AG08396 (cell line): ENCODE measurements at places on chromosomes 4 and X.

GRCh38 chr4:163606896-163607691 is 112.6 kb downstream of the TMA16 start:
- DNase-seq: no peak

GRCh38 chr4:173294444-173294843 is 39.7 kb downstream of the HMGB2 start:
- no peak for DNase-seq

DNA sequence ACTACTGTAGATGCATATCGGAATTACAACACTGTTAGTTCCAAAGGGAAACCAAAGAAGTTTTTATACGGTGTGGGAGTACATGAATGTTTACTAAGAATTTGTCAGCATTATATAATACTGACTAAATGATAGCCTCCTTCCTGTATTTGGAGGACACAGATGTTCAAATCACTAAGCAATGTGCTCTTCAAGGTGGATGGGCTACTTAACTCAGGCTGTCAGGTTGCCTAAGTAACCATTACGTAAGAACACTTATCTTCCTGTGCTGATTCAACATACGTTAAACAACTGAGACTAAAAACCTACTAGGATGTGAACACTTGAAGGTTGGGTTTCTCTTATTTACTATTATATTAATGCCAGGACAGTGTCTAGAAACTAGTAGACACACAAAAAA is 81.9 kb upstream of the HPGD start:
- no peak for DNase-seq

DNA sequence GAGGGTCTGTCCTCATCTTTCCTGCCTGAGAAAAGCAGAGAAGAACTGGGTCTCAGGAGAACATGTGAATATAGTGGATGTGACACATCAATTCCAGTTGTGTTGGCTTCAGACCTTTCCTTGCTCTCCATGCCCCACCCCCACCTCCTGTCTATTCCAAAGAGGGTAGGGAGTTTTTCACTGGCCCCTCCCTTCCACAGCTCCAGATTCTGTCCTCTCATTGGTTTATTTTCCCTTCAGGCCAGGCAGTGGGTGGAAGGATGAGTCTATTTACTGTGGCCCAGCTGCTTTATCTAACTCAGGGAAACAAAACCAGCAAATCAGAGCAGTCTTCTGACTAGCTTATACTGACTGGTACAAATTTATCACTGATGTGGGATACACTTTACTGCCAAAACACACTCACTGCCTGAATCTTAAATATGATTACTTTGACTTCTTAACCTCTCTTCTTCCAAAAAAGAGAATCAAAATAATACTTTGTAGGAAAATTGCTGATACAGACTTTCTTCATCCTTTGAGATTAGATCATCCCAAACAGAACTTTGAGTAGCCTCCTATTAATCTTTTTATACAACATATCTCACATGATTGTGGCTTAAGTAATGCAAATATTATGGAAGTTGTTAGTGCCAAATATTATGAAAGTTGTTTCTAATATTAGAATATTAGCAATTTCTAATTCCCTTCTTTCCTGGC is 221.2 kb downstream of the MID1 start:
- no peak for DNase-seq

DNA sequence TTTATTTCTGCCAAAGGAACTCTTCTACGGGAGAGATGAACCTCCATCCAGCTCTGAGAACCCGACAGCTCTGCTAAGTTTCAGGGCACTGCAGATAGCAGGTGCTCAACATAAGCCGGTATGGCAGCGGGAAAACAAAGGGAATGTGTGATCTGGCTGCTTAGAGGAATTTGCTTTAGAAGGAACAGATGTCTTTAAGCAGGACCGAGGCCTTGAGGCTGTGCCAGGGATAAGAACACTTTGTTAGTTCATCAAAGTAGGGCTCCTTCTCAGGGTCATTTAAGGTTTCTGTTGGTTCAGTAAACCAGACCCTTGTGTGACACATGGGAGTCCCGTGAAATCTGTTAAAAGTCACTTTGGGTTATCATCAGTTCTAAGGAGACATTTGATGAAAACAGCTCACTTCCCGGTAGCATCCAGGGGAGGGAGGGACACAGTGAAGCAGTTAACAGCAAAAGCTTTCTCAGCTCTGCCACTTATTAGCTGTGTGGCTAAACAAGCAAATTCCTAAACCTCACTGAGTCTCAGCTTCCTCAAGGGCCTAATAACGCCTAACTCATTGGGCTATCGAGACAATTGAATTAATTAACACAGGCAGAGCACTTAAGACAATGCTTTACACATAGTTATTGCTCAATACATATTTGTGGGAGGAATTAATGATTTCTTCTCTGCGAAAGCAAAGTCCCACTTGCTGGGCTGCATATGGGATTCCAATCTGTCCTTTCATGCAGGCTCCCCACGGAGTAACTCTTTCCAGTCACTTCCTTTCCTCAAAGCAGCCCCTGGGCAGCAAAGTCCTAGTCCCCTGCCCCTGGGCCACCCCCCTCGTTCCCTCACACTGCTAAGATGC is 2.9 kb upstream of the FTSJ1 start:
- DNase-seq: no peak

DNA sequence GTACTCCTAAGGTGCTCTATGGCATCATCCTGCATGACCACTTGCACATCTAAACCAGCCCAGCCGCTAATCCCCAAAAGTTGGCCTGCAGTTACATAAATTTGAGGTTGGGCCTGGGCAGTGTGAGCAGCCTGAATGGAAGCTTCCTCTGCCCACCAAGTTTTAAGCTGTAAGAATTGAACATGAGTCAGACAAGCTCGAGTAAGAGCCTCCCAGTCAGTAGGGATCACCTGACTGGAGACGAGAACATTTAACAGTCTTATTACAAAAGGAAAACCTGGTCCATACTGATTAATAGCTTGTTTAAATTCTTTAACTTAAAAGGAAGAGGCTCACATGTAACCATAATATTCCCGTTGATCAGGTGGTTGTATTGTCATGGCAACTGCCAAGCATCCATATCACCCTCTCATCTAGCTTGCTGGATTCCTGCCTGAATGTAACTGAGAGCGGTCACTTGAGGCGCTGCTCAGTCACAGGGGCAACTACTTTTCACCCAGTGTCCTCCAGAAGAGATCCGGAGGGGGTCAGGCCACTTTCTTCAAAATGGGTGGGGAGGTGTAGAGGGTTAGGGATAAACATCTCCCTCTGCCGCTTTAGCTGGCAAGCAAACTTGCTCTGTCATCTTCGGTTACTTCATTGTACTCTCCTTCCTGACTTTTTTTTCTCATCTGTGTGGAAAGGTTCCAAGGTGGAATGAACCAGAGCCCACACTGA is 56.6 kb upstream of the WDR1 start:
- no peak for DNase-seq

GRCh38 chr4:167555338-167556022 is 321.2 kb upstream of the SPOCK3 start:
- no peak for DNase-seq

GRCh38 chrX:13742397-13743176 is 8.0 kb downstream of the OFD1 start:
- no peak for DNase-seq

GRCh38 chr4:80225595-80225994 is 28.3 kb downstream of the PRDM8 start:
- no peak for DNase-seq

GRCh38 chrX:46637938-46638337 is 64.4 kb downstream of the CHST7 start:
- peak; percentile 9 for DNase-seq

DNA sequence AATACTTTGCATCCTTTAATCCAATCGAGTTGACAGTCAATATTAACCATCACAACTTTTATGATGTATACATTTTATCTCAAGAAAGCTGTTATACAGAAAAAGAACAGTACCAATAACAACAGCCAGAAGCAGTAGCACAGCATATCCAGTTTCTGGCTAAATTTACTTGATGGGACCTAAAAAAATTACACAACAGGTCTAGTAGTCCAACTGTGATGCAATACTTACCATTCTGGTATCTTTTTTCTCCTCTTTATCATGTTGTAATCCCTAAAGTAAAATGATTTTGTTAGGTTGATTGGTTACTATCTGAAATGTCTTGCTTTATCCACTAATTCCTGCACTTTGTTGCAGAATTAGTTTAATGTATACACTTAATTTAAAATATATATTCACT is 1150.6 kb downstream of the FAT4 start:
- no peak for DNase-seq

GRCh38 chr4:144547678-144548298 is 98.2 kb upstream of the HHIP start:
- no peak for DNase-seq

DNA sequence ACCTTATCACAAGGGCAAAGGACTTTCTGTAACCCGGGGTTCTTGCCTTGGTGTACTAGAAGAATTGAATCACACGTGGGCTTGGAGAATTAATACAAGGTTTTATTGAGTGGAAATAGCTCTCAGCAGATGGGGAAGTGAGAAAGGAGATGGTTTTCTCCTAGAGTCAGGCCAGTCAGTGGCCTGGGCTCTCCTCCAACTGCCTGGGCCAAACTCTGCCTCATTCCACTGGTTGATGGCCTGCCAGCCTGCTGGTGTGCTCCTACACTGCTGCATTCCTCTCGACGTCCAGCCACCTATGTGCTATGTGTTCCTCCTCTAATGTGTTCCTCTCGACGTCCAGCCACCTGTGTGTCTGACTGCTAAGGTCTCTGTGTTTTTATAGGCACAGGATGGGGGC is 35.3 kb upstream of the SPIN2A start:
- no peak for DNase-seq

- no peak for DNase-seq
These were observed 20.7 kb upstream of the GRXCR1 start for GRCh38 chr4:42871671-42872290.

DNA sequence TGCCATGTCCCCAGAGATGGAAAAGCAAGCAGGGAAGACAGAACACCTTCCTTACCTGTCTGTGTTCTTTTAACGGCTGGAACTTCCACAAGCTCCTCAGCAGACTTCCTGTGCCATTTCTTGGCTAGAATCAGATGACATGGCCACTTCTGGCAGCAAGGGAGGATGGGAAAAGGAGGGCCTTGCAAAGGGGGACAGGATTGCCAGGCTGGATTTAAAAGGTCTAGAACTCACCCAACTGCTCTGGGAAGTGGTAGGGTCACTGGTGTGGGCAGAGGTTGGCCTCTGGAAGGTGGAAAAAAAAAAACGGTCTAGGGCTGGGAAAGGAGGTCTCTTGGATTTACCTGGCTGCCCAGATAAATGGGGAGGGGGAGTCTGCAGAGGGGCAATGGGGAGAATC is 1.6 kb upstream of the USP11 start:
- DNase-seq: no peak

DNA sequence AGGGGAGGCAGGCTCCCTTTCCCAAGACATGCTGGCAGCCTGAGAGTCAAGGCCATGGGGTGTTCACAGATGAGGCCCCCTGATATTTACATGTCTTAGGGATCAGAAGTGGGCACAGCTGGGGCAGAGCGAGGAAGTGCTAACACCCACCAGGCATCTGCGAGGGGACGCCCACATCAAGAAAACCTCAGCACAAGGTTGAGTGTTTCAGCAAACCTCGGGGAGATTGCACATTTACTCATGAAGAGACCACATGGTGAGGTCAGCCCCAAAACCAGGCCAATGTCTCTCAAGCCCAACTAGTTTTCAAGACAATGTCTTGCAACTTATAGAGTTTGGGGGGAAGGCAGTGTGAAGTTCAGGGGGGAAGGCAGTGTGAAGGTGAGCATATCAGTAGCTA is 55.2 kb downstream of the CLNK start:
- no peak for DNase-seq

DNA sequence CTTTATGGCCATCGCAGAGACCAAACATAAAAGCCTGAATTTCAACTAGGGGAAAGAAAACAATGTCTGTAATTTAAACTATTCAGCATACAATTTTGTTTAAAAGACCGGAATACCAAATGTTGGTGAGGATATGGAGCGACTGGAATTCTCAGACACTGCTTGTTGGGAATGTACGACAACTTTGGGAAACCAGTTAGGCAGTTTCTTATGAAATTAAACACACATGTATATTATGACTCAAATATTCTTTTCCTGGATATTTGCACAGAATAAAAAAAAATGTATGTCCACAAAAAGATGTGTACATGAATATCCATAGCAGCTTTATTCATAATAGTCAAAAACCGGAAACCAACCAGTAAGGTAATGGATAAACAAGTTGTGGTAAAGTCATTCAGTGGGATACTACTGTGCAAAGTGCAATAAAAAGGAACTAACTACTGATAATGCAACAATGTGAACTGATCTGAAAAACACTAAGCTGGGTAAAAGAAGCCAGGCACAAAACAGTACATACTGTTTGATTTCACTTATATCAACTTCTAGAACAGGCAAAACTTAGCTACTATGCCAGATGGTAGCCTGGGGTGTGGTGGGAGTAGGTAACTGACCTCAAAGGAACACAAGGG is 152.7 kb upstream of the FTHL17 start:
- DNase-seq: no peak

DNA sequence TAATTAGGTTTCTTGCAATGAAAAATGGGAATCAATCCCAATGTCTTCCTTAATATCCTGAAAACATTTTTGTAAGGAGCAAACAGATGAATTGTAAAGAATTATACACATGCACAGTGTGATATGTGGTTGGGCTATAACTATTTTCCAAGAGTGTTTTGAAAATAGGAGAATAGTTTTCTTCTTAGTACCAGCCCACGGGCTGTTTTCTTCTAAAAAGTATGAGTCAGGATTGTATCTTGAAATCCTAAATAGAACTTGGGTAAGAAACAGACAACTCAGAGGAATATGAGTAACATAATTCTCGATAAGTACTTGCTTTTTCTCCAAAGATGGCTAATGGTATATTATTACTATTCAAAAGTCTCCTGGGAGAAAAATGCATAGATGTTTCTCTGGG is 136.7 kb downstream of the MAGEC2 start:
- no peak for DNase-seq

- DNase-seq: no peak
These were observed 990.2 kb downstream of the STPG2 start for GRCh38 chr4:97153042-97153441.

DNA sequence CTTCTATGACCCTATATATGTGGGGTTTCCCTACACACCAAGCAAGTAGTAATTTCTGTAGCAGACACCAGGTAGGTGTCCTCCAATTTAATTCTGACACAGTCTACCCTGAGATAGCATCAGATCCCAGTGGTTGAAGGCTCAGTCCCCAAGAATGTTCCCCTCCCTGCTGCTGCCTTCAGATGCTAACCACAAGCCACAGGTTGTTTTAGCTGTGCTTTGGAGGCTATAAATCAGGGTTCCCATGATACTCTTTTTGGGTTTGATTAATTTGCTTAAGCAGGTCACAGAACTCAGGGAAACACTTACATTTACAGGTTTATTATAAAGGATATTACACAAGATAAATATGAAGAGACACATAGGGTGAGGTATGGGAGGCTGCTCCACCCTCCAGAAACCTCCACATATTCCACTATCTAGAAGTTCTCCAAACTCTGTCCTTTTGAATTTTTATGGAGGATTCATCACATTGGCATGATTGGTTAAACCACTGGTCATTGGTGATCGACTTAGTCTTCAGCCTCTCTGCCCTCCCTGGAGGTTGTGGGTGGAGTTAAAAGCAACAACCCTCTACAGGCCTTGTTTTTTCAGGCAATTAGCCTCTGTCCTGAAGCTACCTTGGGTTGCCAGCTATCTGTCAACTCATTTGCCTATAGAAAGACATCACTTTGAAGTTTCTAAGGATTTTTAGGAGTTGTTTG is 50.8 kb downstream of the GRIA2 start:
- DNase-seq: no peak

- no peak for DNase-seq
These were observed 7.0 kb upstream of the AMTN start for GRCh38 chr4:70511365-70511764.

- DNase-seq: no peak
These were observed 29.1 kb downstream of the TBC1D14 start for GRCh38 chr4:6938647-6939271.

GRCh38 chrX:29547877-29548276 is 667.5 kb upstream of the MAGEB2 start:
- DNase-seq: no peak
